Stimulated activated CD8-positive, alpha-beta memory T cell treated with anti-CD3 and anti-CD28 coated beads, Interleukin-7, amount 100 ng/mL, for 1 hour (primary cell): ENCODE measurements at places on chromosomes 6 and 20.

GRCh38 chr20:50541606-50542041 is 31.4 kb downstream of the PTPN1 start:
- DNase-seq, result no peak

DNA sequence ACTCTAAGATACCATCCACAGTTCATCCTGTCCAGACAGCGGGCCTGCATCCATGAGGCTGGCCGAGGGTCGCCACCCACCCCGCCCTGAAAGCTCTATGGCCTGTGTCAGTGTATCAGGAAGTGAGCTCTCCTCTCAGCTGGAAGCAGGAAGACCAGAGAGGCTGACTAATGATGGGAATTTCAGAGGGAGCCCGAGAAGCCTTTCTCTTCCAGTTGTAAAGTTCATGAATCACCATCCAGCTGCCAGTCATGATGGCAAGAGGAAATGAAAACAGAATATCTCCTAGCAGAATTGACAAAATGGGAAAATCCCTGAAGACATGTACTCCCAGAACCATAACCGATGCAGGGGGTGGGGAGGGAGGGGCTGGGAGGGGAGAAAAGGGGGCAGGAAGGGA is 109.6 kb upstream of the RPS6KA2 start:
- no peak for DNase-seq

- no peak for DNase-seq
These were observed 664 bp upstream of the ACTR5 start for GRCh38 chr20:38747495-38748096.

DNA sequence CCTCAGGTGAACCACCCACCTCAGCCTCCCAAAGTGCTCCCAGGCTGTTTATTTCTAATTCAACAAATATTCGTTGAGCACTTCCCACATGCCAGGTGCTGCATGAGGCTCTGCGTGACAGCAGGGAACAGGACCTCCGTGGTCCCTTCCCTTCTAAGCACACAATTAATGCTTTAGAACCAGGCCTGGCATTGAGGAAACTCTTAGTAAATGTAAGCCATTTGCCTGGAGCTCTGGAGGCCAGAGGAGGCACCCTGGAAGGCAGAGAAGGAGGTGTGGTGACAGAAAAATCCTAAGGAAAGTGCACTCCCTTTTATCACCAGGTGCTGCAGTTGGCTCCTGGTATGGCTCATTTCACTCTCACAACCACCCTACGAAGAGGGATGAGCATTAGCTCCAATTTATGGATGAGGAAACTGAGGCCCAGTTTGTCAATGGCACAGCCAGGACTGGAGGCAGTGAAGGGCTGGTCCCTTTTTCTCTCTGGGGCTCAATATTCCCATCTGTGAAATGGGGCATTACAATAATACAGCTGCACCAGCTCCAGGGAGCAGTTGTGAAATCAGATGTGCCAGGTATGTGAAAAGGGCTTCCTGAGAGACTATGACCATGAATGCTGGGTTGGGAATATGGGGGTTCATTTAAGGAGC is 8.1 kb upstream of the ID1 start:
- DNase-seq, result no peak

GRCh38 chr6:169454204-169454871 is 200.7 kb upstream of the THBS2 start:
- DNase-seq, result no peak
